ENCODE measurements at places on chromosomes 7 and 10. TPM values are rescaled to one million over a fixed set of nuclear protein-coding genes. Genes with fewer than 3 reads are reported as not detected.

The CLDN3 gene
- not detected for total RNA-seq

The RBM20 gene
- 5.2 TPM for total RNA-seq

The SEMA3D gene
- total RNA-seq: 2.2 TPM

The NPC1L1 gene
- 0.49 TPM for total RNA-seq

The ZNF277 gene
- 21.6 TPM for total RNA-seq

The SMARCD3 gene
- 39.8 TPM for total RNA-seq

DNA sequence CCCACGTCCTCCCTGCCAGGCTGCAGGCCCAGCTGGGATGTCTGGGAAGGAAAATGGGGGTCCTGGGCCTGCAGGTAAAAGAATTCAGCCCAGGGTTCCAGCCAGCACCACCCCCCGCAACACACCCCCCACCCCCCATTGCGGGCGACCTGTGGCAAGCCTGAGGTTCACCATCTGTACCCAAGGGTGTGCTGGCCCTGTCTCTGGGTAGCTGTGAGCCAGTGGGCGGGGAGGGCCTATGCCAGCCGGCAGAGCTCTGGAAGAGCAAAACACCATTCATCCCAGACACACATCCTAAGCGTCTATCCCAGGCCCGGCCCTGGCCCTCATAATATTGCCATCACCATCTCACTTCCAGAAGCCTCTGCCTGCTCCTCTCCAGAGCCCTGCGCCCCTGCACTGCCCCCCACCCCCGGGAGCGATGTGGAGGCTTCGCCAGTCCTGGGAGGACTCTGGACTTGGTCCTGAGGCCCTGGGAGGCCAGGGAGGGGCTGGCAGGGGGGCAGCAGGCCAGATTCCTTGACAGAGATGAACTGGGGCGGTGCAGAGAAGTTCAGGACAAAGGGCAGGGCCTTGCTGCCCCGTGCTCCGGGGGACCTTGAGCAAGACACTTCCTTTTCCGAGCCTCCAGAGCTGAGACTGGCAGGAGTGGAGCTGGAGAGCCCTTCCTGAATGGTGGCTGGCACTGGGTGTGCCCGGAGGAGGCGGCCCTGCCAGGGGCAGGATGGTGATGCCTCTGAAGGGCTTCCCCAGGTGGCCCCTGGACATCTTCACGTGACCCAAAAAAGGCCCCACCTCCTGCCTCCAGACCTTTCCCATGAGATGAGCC is 8.7 kb upstream of the TTYH3 start:
- no peaks in the 10 kb centered on the region for H3K27me3 ChIP-seq
- DNase-seq: no peak
- H3K27ac ChIP-seq: no peak overlapping the region
- H3K4me3 ChIP-seq: no peak overlapping the region
- H3K4me1 ChIP-seq: peaks cover 37% of the 10 kb centered on the region

DNA sequence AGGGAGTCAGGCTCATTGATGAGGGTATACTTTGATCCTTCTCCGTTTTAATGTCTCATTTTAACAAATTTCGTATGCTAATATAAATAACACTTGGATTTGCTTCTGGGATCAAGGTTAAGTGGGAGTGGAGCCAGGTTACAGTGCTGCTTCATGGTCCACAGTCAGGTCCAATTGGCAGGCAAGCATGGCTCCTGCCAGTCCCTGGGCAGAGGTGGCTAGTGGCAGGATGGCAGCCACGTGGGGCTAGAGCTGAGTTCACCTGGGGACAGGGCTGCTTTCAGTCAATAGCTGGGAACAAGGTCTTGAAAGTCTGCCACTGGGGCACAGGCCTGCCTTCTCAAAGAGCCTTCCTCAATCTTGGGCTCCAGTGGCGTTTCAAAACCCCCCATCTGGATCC is 16.0 kb upstream of the VWA2 start:
- no peak for DNase-seq
- H3K27me3 ChIP-seq: no peaks in the 10 kb centered on the region
- no peak overlapping the region for H3K27ac ChIP-seq
- no peaks in the 10 kb centered on the region for H3K4me1 ChIP-seq
- H3K4me3 ChIP-seq: no peak overlapping the region
- H3K36me3 ChIP-seq: no peaks in the 10 kb centered on the region

DNA sequence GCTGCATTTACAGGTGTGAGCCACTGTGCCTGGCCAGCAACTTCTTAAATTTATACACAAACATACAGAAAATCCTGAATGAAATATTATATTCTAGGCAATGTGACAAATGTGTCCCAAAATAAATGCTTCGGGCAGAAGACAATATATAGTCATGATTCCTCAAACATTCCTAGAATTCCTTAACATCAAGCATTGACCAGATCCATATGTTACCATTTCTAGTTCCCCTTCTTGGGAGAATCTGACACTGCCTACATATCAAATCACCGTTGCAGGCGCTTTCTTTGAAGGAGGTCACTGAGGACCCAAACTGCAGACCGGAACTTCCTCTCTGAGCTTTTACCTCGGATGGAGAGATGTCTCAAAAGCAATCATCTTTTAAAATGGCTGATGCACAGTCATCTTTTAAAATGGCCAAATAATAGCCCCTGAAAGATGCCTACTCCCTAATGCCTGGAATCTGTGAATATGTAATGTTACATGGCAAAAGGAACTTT is 323.5 kb downstream of the PHF14 start:
- H3K36me3 ChIP-seq: no peaks in the 10 kb centered on the region
- no peaks in the 10 kb centered on the region for H3K4me1 ChIP-seq
- H3K27me3 ChIP-seq: no peaks in the 10 kb centered on the region
- DNase-seq: no peak

GRCh38 chr10:124150807-124151417 is 57.5 kb upstream of the CHST15 start:
- H3K27me3 ChIP-seq: no peaks in the 10 kb centered on the region
- H3K4me1 ChIP-seq: peaks cover 23% of the 10 kb centered on the region
- DNase-seq: no peak
- no peak overlapping the region for H3K4me3 ChIP-seq
- H3K27ac ChIP-seq: no peak overlapping the region

DNA sequence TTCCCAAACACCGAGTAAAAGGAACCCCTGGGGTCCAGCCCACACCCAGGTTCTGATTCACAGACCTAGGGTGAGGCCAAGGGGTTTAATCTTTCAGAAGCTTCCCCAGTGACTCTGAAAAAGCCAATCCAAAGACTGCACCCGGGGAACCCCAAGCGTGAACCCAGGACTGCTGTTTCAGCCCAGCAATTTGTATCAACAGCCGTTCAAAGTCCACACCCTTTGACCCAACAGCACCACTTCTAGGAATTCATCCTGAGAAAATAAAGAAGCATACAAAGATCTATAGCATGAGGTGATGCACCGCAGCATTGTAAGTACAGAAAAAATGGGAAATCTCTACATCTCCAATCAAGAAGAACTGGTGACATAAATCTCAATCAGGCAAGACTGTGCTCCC is 24.4 kb downstream of the DLG5 start:
- no peak overlapping the region for H3K4me3 ChIP-seq
- no peak for DNase-seq
- no peaks in the 10 kb centered on the region for H3K27me3 ChIP-seq
- peaks cover 71% of the 10 kb centered on the region for H3K4me1 ChIP-seq
- H3K36me3 ChIP-seq: no peaks in the 10 kb centered on the region

- H3K4me1 ChIP-seq: no peaks in the 10 kb centered on the region
- no peaks in the 10 kb centered on the region for H3K27me3 ChIP-seq
- H3K36me3 ChIP-seq: no peaks in the 10 kb centered on the region
- no peak overlapping the region for H3K4me3 ChIP-seq
- DNase-seq: no peak
- H3K27ac ChIP-seq: no peak overlapping the region
These were observed 164.4 kb downstream of the GLRX3 start for GRCh38 chr10:130300608-130301020.

DNA sequence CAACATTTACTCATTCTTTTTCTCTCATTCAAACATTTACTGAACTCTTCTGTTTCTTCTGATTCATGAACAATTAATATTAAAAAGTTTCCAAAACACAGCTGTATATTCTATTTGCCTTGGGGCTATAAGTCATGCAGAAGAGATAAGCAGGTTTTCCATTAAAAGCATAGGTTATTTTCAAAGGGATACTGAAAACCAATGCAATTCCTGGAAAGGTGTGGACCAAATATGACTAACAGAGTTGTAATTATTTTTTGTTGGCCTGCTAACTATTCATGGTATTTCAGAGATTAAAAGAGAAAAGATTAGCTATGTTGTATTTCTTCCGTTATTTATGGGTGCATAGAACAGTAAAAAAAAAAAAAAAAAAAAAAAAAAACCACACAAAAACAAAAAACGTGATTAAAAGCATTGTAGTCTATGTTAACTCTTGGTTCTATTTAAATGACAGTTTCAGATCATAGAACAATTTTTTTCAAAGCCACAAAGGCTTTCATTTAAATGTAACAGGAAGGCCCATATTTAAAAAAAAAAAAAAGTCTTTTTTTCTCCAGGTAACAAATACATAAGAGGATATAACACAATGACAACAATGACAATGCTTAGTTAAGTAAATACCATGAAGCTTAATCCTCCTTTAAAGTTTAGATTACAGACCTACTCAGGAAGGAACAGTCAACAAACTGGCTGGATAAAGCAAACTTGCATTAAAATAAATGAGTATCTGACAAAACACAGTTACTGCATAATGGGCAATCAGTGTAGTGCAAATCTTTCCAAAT is 1042.9 kb downstream of the GATA3 start:
- no peaks in the 10 kb centered on the region for H3K4me1 ChIP-seq
- no peak for DNase-seq
- no peak overlapping the region for H3K27ac ChIP-seq
- H3K36me3 ChIP-seq: no peaks in the 10 kb centered on the region
- H3K27me3 ChIP-seq: no peaks in the 10 kb centered on the region
- no peak overlapping the region for H3K4me3 ChIP-seq

- no peaks in the 10 kb centered on the region for H3K4me1 ChIP-seq
- no peak overlapping the region for H3K4me3 ChIP-seq
- no peaks in the 10 kb centered on the region for H3K27me3 ChIP-seq
These were observed 17.5 kb downstream of the DPY19L1 start for GRCh38 chr7:35019801-35020200.

DNA sequence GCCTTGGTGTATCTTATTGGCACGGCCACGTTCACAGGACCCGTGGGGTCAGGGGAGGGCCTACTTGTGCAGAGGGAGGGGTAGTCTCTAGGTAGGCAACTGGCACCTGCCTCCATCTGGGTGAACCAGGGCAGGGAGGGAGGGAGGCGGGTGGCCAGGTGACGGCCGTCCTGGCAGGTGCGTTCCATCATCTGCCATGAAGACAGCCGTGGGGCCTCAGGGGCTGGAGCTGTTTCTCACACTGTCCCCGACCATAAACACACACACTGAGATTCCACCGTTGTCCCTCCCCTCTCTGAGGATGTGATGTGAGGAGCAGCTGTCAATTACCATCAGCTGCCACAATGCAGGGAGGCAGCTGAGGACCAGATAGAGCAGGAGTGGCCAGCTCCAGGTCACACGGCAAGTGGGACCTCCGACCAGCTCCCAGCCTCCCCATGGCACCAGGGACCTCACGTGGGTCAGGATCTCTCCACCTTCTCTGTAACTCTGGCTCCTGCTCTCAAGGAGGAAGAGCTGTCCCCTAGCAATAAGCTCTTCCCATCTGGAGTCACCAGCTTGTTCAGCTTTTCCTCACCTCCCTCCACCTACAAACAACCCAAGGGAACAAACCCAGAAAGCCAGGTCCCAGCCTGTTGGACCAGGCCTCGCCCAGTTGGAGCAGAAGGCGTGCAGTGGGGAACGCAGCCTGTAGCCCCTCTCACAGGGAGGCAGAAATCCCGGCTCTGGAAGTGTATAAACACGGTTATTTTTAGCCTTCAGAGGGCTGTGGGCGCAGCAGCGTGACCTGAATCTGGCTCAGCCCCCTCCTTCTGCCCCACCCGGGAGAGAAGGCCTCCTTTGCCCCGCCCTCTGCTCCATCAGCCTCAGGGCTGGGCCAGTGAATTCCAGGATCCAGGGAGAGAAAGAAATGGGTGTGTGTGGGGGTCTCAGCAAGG is 33.1 kb downstream of the ZMIZ1 start:
- peaks cover 100% of the 10 kb centered on the region for H3K4me1 ChIP-seq
- H3K27ac ChIP-seq: peak overlapping the region; percentile 94
- DNase-seq: no peak

- H3K27me3 ChIP-seq: no peaks in the 10 kb centered on the region
- no peaks in the 10 kb centered on the region for H3K4me1 ChIP-seq
- DNase-seq: no peak
- H3K27ac ChIP-seq: no peak overlapping the region
- H3K4me3 ChIP-seq: no peak overlapping the region
- no peaks in the 10 kb centered on the region for H3K36me3 ChIP-seq
These were observed 78.6 kb upstream of the DYNC1I1 start for GRCh38 chr7:95693551-95694333.

DNA sequence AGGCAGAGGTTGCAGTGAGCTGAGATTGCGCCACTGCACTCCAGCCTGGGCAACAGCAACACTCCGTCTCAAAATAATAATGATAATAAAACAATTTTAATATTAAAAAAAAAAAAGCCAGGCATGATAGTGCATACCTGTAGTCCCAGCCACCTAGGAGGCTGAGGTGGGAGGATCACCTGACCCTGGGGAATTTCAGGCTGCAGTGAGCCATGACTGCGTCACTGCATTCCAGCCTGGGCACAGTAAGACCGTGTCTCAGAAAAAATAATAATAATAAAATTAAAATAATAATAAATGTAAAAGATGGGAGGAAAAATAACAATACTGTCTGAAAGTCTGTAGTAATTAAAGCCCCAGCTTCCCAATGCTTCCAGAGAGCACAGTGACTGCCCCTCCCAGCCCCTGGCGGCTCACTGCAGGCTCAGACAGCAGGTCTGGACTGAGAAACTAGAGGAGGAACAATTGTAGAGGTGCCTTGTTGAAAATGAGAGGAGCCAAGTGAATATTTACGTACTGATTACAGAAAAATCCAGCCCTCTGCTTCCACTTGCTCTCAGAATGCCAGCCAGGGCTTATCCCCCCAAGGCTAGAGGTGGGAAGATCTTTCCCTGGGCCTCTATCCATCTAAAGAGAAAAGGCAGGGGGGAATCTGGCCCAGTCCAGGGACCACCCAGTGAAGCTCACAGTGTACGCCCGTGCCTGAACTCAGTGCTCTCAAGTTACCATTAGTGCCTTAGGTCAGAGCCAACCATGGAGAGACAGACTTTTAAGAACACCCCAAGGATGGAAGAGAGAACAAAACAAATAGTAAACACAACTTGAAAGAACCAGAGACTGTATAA is 112.8 kb downstream of the PARD3 start:
- no peaks in the 10 kb centered on the region for H3K36me3 ChIP-seq
- no peak for DNase-seq
- no peak overlapping the region for H3K27ac ChIP-seq
- no peaks in the 10 kb centered on the region for H3K27me3 ChIP-seq

- DNase-seq: no peak
- H3K27ac ChIP-seq: peak overlapping the region; percentile 80
- peaks cover 97% of the 10 kb centered on the region for H3K4me1 ChIP-seq
- no peaks in the 10 kb centered on the region for H3K36me3 ChIP-seq
These were observed 165.8 kb upstream of the KLF14 start for GRCh38 chr7:130899638-130900401.
